Amniotic epithelial cell (primary cell): ENCODE measurements at places on chromosomes 6 and 20.

DNA sequence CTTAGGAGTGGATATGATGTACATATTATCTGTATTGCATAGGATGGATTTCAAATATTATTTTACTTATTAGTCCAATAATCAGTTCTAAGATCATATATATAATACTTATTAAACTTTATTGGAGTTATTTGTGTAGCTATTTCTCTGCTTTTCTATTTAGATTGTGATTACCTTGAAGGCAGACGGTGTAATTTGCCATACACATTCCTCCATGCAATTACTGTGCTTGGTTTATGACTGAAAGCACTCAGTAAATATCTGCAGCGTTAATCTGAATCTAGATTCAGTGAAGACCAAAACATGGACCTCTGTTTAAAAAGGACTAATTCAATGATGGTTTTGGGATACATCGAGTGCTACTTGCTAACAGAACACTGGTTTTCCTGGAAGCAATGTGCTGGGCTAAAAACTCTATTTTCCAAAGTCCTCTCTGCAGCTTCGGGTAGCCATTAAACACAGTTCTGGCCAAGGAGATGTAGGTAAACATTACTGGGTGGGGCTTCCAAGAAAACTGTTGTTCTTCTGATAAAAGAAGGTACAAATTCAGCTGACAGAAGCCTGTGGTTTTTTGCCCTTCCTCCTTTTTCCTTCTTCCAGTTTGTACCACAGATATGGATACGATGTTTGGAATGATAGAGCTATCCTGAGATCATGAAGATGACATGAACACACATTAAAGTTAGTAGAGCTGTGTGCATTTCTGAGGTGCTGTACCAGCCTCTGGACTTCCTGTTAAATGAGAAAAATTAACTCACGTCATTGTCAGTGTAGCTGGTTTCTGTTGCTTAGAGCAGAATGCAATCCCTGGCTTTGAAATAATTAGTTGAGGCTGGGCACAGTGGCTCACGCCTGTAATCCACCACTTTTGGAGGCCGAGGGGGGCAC is 136.5 kb upstream of the NUP153 start:
- DNase-seq = no peak

- no peak for DNase-seq
These were observed 236.7 kb downstream of the PAX1 start for GRCh38 chr20:21941941-21942805.

GRCh38 chr6:138590796-138591709 is 91.8 kb upstream of the NHSL1 start:
- peak; percentile 59 for DNase-seq

DNA sequence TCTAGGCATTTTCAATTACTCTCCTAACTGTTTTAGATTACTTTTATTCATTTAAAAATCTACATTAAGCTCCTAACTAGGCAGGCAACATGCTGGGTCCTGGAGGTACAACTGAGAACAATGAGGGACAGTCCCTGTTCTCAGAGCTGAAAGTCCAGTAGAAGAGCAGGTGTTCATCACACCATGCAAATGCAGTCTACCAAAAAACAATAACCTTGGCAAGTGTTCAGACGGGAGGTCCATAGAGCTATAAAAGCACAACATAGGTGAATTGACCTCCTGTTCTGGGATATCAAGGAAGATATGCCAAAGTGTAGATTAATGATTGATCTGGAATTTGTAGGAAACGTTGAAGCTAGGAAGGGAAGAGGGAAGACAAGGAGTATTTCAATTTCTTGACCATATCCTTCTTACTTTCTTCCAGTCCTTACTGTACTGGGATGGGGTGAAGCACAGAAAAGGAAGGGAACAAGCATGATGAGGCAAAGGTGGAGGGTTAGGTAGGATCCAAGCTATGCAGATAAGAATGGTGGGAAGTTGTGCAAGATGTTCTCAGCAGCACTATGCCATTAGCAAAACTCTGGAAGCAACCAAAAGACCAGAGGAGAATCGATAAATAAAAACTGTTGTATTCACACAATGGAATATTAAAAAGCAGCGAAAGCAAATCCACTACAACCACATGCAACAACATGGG is 485.7 kb upstream of the JARID2 start:
- DNase-seq = no peak

GRCh38 chr6:99092461-99092860 is 144.7 kb upstream of the FBXL4 start:
- no peak for DNase-seq

DNA sequence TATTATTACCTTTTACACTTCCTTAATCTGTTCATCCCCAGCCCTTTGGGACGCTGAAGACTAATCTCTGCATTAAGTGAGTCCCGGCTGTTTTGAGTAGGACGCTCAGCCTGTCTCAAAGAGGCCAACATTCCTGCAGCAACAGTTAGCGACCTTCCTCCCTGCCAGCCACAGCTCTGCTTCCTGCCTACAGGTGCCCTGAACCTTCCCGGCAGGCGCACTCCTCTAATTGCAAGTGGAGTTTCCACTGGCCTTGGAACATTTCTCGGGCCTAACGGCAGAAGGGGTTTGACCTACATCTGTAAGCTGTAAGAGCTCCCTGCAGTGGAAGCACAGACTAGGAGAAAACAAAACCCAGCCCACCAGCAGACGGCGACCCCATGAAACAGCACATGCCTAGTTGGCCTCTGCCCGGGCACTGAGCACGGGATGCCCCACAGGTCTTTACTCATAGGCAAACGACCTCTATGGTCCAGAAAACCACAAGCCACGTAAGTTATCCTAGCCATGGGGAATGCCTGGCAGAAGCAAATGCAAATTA is 137.9 kb downstream of the DTNBP1 start:
- no peak for DNase-seq

DNA sequence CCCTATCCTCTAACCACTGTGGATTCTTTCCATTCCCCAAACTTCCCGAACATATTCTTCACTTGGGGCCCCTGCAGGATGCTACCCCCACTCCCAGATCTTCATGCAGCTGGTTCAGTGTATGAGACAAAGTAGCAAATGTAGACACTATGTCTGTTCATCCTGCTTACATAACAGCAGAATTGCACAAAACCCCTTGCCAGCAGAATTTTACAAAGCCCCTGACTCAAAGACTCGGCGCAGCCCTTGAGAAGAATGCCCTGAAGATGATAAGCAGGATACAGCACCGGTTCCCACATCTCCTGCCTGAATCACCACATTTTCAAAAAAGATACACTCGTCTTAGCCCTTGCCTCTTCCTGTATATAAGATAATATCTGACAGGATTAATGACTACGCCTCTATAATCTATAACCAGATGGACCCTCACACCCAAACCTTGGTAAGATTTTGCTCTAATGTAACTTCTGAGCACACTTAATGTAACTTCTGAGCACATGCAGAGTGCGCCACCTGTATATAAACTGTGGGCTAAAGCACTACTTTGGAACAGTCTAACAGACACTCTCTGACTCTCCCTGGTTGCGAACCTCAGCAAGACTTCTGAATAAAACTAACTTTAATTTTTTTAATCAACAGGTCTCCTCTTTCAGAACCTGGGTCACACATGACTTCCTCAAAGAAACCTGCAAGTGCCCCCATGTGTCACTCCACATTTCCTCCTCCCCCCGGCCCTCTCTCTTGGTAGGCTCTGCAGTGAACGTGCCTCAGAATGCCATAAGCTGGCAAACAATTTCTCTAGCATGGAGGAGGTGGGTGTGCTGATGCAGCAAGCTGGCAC is 28.7 kb downstream of the RALGAPA2 start:
- peak; percentile 36 for DNase-seq

DNA sequence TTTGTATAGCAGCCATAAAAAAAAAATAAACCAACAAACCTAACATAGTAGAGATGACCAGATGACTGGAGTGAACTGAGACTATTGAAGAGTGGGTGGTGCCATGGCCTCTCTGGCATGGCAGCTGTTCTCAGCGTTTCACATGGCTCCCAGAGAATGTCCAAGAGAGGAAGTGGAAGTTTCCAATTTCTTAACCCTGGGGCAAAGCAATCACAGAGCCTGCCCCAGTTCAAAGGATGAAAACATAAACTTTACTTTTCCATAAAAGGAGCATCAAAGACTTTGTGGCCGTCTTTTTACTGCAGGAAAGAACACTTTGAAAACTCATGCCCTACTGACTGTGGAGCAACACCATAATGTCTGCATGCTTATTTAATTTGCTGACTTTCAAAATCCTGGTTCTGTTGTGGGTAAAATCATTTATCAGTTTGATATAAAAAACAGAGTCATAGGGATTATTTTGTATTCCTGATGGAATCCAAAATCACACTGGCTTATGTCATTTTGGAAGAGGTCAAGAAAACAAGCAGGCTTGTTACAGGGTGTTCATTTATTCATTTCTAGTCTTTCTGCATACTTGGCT is 165.4 kb downstream of the SLC35B3 start:
- DNase-seq = no peak

- DNase-seq = no peak
These were observed 64.8 kb downstream of the FAM50B start for GRCh38 chr6:3913958-3914337.

- no peak for DNase-seq
These were observed 52.9 kb upstream of the UFL1 start for GRCh38 chr6:96468681-96469224.

DNA sequence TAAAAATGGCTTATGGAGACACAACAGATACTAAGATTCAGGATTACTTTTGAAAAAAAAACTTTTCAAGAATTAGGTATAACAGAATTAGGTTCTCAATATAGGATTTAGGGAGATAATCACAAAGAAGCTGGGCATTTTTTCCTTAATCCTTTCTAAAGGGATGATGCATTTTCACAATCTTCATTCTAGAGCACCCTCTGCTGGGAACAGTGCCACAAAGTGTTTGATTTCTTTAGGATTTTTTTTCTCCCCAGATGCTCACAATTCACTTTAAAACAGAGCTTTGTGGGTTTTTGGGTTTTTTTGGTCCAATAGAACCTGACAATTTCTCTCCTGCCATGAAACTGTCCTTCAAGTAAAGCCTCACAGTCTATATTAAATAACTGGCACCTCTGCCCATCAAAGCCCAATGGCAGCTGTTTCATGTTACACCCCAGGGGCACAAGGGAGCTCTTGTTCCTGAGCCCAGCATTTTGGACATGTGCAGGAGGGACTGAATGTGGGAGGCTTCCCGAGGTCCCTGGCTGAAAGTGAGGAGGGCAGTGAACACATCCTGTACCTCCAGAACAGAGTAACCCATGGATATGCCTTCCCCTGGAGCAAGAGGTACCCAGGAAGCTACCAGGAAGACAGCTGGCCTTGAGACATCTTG is 39.7 kb downstream of the PREP start:
- DNase-seq = peak; percentile 36

DNA sequence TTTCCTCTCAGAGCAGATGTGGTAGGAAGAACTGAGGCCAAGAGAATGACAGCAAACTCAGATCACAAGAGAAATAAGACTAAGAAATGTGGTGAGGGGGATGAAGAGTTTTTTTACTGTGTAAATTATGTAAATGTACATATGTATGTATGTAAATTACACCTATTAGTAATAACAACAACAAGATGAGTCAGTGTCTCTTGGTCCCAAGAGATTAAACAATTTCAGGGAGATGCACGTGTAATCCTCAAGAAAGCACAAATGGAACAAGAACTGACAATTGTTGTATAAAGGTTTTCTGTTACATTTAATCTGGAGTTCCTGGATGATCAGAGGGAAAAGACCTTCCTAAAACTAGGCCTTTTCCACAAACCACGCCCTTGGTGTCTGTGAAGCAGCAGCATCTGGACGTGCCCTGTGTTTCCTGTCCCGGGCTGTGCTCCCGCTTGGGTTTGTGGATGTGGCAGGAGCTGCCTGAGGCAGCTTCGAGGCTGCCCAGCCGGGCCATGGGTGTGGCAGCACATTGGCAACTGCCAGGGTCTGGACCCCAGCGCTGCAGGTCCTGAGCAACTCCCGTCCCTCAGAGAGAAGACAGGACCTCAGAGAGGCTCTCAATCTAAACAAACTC is 994 bp downstream of the CLDN20 start:
- DNase-seq = no peak

DNA sequence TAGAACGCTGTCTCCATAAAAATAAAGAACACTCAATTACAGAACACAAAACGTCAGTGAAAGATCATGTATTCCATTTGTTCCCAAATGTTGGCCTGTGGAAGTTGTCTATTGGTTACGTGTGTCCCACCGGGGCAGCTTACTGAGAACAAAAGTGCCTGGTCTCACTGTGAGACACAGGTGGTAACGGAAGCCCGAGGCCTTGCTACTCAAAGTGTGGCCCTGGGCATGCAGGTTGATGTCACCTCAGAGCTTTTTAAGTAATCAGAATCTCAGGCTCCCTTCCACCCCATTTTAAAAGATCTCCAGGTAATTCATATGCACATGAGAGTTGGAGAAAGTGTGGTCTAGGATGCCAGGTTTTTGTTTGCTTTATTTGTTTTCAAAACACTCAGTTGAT is 422.5 kb upstream of the OPRM1 start:
- DNase-seq = no peak

DNA sequence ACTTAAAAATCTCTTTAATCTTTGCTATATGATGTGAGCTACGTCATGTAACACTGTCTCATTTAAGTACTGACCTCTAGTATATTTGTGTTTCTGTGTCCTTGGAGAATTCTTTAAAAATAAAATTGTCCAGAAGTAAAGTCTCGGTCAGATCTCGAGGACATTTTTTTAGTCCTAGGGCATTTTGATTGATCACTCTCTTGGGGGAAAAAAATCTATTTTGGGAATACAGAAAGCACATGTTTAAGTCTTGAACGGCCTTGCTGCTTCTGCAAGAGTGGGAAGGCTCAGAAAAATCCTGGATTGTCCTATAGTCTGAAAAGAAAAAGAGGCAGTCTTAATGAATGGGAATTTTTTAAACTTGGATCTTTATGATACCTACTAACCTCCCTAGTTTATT is 234.3 kb downstream of the UTRN start:
- DNase-seq = no peak

DNA sequence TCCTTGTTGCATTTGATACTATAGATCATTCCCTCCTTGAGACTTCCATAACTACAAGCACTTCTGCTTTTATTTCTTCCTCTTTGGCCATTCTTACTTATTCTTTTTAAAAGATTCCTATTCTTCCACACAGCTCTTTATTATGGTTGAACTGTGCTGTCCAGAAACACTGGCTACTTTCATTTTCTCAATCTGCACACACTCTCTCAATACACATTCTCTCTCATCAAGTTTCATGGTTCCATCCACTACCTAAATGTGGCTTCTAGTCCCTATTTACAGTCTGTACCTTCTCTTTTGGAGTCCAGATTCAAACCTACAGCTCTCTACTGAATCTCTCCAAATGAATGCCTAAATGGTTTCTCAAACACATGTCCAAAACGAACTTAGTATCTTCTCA is 214.3 kb upstream of the RSPO3 start:
- DNase-seq = no peak

GRCh38 chr6:169583886-169584541 is 117.8 kb downstream of the WDR27 start:
- no peak for DNase-seq

- DNase-seq = peak; percentile 63
These were observed 97.4 kb downstream of the EPB41L2 start for GRCh38 chr6:130965656-130966055.
